ENCODE measurements at places on chromosomes 5 and 9. TPM values are rescaled to one million over a fixed set of nuclear protein-coding genes. Genes with fewer than 3 reads are reported as not detected.

Gene UCK1
- 39.3 TPM for total RNA-seq

Gene CKMT2
- total RNA-seq = 1.7 TPM

Gene HSPA4
- total RNA-seq = 72.0 TPM

Gene PLGRKT
- 32.7 TPM for total RNA-seq

Gene TEX48
- total RNA-seq = not detected

Gene SLC6A3
- 0.67 TPM for total RNA-seq

Gene XPA
- total RNA-seq = 25.6 TPM

Gene PAM
- total RNA-seq = 250 TPM

Gene TMOD1
- 38.6 TPM for total RNA-seq

Gene PNPLA7
- total RNA-seq = 10.1 TPM

Gene LHX3
- not detected for total RNA-seq

Gene GABBR2
- 2.4 TPM for total RNA-seq

Gene CDO1
- total RNA-seq = 4.0 TPM

Gene TNFSF8
- 2.2 TPM for total RNA-seq

Gene NDFIP1
- 351 TPM for total RNA-seq

- DNase-seq = no peak
Measured at GRCh38 chr5:111830333-111830732, 73.3 kb upstream of the NREP start.

DNA sequence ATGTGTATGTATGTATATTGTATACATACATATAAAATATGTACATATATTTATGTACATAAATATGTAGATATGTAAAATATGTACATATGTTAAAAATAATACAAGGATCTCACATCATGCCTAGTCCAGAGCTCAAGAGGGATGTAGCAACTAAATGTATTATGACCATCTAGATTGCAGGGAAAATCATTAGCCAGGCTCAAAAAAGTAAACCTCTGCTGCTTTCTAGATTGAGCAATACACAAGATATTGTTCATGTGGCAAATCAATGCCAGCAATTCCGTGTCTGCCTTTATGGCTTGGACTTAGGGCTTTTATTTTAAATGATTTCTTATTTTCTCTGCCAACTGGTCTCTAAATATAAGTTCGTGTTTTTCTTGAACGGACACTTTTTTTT is 65.2 kb downstream of the RAI14 start:
- DNase-seq = no peak

DNA sequence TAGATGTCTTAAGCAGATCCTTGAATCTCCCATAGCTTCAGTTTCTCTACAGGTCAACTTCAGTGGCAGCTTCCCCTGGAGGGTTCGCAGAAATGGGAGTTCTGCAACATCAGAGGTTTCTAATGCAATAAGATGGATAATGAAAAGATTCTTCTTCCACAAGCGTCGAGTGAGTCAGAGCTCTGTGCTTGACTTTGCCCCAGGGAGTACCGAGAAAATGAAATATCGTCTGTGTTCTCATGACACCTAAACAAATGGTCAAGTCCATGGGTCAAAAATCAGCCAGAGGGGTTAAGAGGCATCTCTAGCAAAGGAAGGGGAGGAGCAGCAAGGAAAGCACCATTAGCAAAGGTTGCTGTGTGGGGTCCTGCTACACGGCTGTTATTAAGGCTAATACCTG is 3.2 kb upstream of the ADRA1B start:
- DNase-seq = no peak

- no peak for DNase-seq
Measured at GRCh38 chr9:132984202-132985070, 5.9 kb downstream of the GFI1B start.

DNA sequence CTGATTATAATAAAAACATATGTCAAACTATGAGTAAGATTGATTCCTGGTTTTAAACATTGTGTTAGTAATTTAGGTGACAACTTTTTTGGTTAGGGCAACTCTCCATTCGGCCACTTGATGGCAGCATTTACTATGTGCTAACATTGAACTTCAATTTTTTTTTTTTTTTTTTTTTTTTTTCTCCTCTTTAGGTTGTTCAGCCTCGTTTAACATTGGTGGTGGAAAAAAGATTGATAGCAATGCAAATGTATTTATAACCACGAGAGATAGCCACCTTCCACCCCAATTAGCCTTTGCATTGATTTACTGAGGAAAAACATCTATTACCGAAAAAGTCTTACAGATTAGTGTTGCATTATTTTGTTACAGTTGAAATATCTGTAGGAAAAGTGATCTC is 159.1 kb downstream of the CSNK1G3 start:
- peak; percentile 56 for DNase-seq

DNA sequence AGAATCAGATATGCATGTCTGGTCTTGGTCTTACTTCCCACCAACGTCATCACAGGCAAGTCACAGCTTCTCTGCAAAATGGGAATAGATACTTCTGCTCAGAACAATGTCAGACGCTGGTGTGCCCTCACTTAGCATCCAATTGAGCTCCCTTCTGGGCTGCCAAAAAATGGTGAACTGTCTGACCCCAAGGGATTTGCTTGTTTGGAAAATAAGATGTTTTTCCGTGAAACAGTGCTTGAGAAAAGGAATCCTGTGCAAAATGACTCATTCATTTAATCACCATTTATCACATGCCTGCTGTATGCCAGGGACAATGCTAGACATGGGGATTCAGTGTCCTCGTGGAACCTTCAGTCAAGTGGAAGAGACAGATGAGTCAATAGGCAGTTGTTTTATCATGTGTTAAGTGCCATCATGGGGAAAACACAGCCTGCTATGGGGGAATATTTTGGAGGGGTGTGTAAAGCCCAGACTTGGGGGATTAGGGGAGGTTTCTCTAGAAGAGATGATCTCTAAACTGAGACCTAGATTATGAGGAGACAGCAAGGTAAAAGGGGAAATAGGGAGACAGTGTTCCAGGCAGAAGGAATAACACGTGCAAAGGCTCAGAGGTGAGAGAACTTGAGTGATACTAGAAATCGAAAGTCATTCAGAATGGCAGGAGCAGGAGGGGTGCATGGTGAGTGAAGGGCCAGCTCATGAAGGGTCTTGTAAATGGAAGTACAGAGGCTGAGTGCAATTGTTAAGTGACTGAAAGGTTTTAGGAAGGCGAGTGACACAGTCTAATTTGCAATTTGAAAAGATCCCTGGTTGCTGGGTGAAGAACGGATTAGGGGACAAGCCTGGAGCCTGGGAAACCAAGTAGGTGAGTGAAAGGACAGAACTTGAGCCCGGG is 3.9 kb downstream of the NIPAL4 start:
- no peak for DNase-seq

DNA sequence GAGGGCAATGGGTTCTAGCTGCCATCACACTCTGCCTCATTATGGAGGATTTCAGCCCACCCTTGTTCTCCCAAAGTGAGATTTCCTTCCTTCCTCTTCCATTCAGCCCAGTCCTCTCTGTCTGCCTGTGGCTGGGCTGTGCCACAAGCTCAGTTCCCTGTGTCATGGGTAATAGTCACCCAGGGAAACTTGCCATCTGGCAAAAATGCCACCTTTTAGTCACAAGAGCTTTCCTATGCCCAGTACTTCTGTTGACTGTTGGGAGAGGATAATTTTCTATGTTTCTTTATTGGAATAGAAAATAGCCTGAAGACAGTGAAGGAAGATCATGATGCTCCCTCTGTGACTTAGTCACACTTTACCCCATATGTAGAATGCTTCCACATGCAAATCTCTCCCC is 71.4 kb downstream of the TLR4 start:
- DNase-seq = no peak

DNA sequence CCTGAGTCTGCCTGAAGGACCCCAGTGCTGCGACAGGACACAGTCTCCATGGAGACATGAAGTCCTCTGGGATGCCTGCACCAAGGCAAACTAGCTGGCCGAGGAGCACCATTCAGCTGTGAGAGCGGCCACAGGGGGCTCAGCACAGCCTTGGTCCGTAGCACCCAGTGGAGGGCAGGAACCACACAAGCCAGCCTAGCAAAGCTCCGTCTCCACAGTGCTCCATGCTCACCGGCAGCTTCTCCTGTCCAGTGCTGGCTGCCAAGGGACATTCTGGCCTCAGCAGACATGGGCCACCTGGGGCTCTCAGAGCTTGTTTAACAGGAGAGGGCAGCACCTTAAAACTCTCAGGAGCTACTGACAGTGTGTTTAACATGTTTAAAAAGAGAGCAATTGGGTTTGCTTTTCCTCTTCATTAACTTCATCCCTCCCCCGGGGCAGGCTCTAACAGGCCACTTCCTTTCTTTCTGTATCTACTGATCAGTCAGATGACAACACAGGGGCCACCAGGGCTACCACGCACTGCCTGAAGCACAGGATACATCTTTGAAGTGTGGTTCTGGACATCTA is 57.0 kb downstream of the SECISBP2 start:
- peak; percentile 83 for DNase-seq

GRCh38 chr5:145943674-145944121 is 7.3 kb downstream of the SH3RF2 start:
- DNase-seq = peak; percentile 74

DNA sequence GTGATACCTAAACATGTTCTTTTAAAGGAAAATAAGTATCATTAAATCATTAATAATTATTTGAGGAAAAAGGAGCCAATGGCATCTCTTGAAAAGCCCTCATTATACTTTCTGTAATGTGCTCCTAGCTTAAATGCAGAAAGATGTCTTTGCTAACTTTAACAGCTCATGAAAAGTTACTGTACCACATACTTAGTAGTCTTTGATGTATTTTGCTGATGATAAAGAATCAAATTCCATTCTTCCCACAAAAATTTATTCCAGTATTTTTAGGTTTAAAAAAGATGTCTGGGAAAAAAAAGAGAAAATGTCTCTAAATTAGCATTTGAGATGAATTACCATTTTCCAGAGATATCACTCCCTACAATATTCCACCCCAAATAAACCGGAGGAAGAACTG is 112.5 kb downstream of the PPP2R2B start:
- DNase-seq = no peak

- DNase-seq = no peak
Measured at GRCh38 chr9:11577522-11577921, 964.7 kb upstream of the PTPRD start.

DNA sequence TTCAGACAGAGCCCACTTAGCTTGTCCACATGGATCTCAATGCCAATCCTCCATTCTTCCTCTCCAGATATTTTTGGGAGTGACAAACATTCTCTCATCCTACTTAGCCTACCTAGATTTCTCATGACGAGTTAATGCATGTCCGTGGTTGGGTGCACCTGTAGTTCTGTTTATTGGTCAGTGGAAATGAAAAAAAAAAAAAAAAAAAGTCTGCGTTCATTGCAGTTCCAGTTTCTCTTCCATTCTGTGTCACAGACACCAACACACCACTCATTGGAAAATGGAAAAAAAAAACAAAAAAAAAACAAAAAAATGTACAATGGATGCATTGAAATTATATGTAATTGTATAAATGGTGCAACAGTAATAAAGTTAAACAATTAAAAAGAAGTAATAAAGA is 59.0 kb downstream of the BASP1 start:
- DNase-seq = no peak

GRCh38 chr5:172898218-172898842 is 60.9 kb upstream of the RPL26L1 start:
- no peak for DNase-seq

GRCh38 chr5:7794823-7795222 is 56.1 kb downstream of the CFAP90 start:
- DNase-seq = no peak

- DNase-seq = no peak
Measured at GRCh38 chr5:83654427-83654994, 66.1 kb downstream of the HAPLN1 start.

DNA sequence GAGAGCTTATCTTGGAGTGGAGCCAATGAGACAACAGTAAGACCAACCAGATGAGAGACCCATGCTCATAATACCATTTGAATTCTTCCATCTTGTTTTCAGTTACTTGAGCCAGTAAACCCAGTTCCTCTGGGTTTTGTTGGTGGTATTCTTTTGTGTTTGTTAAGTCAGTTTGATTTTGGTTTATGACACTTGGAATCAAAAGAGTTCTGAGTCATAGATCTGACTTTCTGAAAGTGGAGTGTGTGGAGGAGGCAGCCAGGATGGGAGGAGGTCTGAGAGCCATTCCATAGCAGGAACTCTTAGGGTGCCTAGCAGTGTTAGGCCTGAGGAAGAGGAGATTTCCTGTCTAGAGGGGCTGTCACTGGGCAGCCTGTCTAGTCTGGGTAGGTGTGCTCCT is 24.6 kb upstream of the PANK3 start:
- no peak for DNase-seq

GRCh38 chr5:31516802-31517201 is 15.1 kb downstream of the DROSHA start:
- DNase-seq = no peak

DNA sequence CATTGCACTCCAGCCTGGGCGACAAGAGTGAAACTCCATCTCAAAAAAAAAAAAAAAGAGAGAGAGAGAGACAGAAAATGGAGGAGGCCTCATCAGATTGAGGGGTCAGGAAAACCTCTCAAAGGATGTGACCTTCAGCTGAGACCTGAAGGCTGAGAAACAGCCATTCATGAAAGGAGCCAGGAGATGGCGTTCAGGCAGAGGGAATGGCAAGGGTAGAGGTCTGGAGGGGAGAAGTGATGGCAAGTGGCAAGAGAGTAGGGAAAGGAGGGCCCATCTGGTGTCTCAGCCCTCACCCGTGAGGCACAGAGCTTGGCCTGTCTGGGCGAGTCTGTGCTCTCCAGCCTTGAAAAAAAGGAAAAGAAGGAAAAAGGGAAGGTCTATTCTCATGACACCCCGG is 17.0 kb downstream of the CAMK2A start:
- no peak for DNase-seq

GRCh38 chr9:115629879-115630840 is 512.2 kb upstream of the TNC start:
- DNase-seq = no peak

DNA sequence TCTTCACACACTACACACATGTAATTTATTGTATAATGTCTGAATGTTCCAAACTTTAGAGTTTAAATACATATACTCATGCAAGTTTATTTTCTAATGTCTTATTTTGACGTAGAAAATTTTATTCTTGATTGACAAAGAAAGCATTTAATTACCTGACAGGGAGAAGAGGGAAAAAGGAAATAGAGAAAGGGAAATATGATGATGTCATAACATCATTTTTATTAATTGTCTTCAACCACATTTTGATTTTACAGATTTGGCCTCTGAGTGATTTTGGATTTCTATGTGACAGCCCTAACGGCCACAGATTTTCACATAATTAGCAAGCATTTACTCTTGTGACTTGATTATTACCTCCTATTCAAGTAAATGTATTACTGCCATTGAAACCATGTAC is 106.1 kb upstream of the FSTL4 start:
- no peak for DNase-seq

GRCh38 chr5:88984040-88984439 is 101.1 kb upstream of the MEF2C start:
- peak; percentile 40 for DNase-seq

- DNase-seq = peak; percentile 51
Measured at GRCh38 chr5:121189342-121190305, 662.1 kb upstream of the FTMT start.

DNA sequence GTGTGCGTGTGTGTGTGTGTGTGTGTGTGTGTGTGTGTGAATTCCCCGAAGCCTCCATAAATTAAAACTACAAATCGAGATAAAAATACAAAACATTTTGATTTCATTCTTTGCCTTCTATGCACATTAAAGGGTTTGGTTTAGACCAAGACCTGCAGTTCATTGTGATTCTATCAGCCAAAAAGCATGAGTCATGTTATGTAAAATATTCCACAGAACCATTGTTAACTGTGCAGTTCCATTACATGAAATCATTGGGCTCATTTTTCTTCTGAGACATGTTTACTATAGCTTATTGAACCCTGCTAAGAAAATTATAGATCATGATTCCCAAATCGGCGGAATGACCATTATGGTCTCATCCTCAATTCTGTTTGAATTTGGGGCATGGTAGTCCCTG is 11.7 kb downstream of the CAVIN4 start:
- no peak for DNase-seq

GRCh38 chr9:127898433-127899127 is 823 bp downstream of the ST6GALNAC6 start:
- DNase-seq = peak; percentile 44

Measured in thyroid gland (tissue), 4 donors.